ENCODE measurements at places on chromosomes 7 and 10. TPM values are rescaled to one million over a fixed set of nuclear protein-coding genes. Genes with fewer than 3 reads are reported as not detected.

Gene TRIM56
- 29.6 TPM for total RNA-seq

Gene CPN1
- total RNA-seq, result not detected

Gene GPR15LG
- not detected for total RNA-seq

Gene CUBN
- total RNA-seq, result 6.8 TPM

Gene ATG9B
- not detected for total RNA-seq

Gene SAMD9L
- 3.3 TPM for total RNA-seq
